ENCODE measurements at places on chromosomes 3 and 15.

DNA sequence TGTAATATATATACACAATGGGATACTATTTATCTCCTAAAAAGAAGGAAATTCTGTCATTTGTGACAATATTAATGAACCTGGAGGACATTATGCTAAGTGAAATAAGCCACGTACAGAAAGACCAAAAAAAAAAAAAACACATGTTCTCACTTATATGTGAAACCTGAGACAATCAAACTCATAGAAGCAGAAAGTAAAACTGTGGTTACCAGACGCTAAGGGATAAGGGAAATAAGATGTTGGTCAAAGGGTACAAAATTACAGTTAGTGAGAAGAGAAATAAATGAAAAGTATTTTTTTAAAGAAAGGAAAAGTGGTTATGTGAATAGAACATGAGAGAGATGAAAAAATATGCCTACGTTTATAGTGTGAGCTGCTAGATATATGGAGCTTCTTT is 101.1 kb downstream of the CPNE4 start:
- DNase-seq = no peak

DNA sequence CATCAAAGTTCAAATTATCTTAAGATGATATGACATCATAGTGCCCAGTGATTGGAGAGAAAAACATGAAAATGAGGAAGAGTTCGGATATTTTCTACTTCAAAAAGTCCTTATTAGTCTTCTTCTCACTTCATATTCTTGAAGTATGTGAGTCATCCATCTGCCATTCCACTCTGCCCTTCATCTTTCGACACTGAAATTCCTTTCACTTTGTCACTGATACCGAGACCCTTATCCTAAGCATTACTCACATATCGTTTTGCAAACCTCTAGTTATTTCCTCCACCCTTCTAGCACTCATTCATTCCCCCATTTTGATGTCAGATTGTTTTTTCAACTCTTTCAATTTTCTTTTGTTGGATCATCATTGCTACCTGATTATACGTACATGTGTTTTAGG is 4.0 kb downstream of the OR5H14 start:
- DNase-seq = no peak

- DNase-seq = no peak
Measured at GRCh38 chr15:101136381-101137268, 115.2 kb downstream of the CHSY1 start.

GRCh38 chr3:82520846-82521245 is 759.4 kb upstream of the GBE1 start:
- DNase-seq = no peak

DNA sequence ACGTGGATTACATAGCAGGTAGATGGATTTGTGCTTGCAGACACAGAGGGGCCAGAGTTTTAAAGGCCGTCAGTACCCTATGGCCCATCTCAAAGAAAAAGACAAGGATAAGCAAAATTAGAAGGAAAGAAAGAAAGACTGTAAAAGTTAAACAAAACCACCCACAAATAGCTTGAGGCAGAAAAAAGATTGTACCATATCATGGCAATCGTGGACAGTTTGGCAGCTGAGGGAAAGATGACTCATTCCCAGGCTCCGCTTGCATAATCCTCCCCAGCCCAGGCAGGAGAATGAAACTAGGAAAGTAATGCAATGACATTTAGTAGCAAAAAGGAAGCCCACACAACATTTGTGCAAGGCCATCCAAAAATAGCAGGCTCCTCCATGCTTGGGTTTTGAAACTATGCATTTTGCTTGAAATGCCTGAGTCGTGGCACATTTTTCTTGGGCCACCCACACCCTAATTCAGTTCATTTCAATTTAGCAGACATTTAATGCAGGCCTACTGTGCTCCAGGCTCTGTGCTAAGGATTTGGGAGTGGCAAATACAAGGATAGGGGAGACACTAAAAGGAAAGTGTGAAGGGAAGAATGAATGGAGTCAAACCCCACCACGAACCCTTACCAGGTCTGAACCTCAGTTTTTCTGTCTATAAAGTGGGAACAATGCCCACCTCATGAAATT is 40.9 kb upstream of the SMAD3 start:
- DNase-seq = peak; percentile 73

DNA sequence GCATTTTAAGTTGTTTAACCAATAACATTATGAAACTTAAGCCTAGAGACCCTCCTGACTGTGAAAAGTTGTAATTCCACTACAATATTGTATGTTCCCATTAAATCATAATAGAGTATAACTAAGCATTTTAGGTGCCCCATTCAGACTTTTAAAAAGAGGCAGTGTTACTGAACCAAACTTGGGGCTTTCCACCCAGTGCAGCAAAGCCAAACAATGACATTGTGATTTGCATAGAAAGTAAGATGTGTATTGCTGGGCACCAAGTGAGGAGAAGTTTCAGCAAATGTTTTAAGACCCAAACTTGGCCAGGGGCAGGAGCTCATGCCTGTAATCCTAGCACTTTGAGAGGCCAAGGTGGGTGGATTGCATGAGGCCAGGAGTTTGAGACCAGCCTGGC is 706.2 kb downstream of the GRM7 start:
- no peak for DNase-seq

DNA sequence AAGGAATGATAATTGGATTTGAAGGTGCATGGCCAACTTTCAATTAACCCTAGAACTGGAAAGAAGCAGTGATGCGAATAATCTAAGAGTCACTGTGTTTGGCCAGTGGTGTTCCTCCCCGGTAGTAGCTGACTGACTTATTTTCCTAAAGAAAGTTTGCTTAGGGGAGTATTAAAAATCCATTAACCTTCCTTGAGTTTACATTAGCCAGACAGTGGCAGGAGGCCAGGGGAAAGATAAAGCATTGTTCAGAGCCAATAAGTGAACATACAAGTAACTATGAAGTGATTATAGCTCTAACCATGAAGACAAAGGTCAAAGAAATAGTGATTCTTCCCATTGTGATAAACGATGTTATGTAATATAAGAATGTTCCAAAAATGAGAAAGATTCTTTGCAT is 8.9 kb upstream of the TMEM202 start:
- no peak for DNase-seq

DNA sequence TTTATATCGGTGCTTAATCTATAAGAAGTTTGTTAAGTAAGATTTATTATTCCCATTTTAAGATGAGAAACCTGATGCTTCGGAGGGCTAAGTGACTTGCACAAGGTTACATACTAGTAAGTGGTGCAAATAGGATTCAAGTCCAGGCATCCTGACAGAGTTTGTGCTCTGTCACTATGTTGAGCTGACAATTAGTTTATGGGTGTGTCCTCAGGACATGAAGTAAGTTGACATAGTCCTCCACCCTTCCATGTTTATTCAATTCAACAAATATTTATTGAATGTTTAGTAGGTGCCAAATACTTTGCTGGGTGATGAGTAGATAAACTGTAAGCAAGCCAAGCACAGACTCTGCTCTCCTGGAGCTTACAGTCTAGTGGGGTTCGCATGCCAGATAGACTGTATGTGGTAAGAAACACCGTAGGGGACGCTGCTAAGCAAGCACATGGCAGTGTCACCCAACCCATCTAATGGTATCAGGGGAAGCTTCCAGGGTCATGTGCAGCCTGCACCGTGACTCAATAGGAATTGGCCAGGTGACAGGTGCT is 342.7 kb upstream of the SATB1 start:
- no peak for DNase-seq

DNA sequence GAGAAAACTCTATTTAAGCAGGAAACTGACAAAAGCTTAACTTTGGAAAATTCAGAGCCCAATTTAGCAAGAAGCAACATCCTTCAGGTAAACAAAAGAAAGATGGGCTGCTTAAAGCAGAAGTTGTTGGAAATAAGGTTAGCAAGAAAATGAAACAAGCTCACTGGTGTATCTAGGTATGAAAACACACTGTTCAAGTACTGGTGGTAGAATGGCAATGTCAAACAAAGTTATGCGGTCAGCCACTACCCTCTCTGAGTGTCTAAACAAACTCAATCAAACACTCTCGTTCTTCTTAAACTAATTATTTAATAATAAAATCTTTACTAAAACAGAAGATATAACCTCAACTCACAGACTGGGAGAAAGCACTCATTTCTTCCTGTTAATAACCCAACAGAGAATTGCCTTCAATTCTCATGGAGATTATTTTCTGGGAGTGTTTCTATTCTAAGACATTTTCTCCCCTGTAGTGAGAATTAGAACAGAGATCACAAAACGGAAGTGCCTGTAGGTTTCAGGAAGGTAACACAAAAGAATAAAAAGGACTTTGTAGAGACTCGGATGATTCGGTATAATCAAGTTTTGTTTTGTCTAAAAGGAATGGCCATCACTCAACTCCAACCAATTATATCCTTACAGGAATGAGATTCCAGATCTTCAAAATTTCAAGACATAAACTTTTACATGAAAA is 28.9 kb downstream of the PRICKLE2 start:
- no peak for DNase-seq

DNA sequence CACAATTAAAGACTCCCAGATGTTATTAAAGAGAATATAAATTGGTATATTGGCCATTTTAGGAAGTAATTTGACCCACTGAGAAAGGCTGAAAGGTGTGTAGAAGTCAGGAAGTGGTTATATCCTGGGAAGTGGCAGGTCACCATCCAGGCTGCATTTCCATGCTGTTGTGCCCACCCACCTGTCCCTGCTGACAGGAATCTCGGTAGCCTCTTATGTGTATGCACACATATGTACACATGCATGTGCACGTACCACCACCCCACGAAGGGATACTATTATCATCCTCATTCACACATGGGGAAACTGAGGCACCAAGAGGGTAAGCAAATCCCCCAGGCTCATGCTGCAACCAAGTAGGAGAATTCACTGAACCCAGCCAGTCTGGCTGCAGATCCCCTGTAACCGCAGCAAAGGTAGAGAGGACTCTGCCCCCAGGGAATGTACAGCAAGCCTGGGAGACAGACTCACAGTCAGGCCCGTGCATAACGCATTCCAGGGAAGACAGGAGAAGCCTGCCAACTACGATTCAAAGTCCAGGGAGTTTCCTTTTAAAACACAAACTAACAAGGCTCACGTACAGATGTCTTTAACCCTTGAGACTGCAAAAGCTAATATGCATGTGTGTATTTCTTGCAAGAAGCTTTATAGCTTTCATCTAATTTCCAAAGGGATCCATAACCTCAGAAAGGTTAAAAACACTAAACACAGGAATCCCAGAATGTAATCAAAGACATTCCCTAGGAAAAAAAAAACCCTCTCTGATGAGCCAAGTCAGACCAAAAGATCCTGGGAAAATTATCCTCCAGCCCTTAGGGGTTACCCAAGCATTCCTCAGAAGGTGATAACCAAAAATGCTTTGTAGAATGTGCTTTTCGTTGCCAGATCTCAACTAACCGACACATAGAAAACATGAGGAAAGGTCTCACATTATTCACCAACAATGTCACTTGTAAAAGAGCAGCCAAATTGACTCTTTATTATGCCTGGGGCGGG is 129.6 kb downstream of the ADAMTS17 start:
- DNase-seq = no peak

GRCh38 chr3:111335512-111336303 is 206.3 kb upstream of the CD96 start:
- DNase-seq = no peak

- no peak for DNase-seq
Measured at GRCh38 chr15:50993598-50993997, 85.1 kb downstream of the AP4E1 start.

DNA sequence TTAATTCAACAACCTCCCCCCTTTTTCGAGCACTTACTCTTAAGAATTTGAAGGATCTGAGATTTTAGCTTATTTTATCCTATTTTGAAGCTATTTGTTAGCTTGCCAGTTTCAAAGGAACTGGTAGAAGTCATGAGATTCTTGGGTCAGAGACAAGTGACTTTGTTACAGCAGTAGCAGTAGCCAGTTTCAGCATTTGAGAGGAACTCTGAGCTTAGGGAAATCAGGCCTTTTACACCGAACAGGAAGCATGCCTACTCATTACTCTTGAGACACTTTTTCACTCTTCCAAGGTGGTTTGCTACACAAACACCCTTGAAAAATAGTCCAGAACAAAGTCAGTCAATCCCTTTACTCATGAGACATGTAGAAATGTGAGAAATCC is 24.5 kb upstream of the TM4SF1 start:
- DNase-seq = no peak

GRCh38 chr3:22419261-22419660 is 668.3 kb upstream of the ZNF385D start:
- no peak for DNase-seq

DNA sequence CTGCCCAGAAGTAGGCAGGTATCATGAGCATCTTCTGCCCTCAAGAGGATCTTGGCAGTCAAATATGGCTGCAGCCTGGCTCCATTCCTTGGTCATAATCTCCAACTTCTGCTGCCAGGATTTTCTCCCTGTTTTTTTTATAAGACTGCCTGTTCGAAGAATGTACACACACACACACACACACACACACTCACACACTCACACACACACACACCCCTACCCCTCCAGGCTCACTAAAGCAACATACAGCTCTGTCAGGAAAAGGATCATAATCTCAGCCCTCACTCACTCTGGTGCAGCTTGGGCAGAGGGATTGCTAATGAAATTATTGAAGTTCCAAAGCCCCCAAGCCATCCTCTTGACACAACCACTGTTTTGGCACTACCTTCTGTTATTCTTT is 129.2 kb upstream of the BFSP2 start:
- no peak for DNase-seq

GRCh38 chr3:128402998-128403397 is 63.7 kb downstream of the DNAJB8 start:
- DNase-seq = no peak

DNA sequence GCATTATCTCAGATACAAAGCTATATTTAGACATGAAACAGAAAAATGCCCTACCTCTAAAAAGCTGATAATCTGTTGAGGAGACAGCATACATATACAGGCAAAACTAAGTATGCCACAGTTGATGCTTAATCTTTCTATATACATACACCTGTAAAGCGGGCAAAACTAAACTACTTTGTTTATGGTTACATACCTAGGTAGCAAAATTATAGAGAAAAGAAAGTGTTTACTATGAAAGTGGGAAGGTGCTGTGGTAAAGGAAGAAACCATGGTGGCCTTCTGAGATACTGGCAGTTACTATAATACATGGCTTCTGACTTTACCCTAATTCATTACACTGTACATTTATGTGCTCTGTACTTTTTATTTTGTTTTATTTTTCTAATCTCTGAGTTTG is 36.0 kb upstream of the NR1I2 start:
- DNase-seq = no peak

DNA sequence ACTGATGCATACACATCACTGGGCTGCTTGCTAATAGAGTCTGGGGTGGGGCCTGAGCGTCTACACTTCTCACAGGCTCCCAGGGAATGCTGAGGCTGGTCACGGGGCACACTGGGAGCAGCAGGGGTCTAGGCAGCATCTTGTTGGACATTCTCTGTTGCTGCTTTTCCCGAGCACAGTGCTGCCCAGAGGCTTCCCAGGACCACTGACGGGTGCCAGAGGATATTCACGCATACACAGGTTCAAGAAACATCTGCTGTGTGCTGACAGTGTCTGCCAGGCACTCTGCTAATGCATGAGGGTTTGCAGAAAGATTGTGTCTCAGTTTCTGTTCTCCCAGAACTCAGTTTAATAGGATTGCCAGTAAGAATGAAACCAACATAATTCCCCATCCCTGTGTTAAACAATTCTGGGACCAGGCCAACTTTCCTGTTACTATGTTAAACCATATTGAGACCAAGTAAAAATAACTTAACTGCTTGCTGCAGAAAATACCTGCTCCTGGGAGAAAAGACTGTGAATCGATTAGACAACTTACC is 23.9 kb upstream of the BCL2L10 start:
- no peak for DNase-seq

GRCh38 chr3:53122933-53123305 is 7.3 kb downstream of the RFT1 start:
- DNase-seq = peak; percentile 21

- DNase-seq = no peak
Measured at GRCh38 chr3:151305060-151305774, 11.4 kb downstream of the GPR87 start.
